Astrocyte (in vitro differentiated cells and primary cell): ENCODE measurements at places on chromosomes 13 and 19. TPM values are rescaled to one million over a fixed set of nuclear protein-coding genes. Genes with fewer than 3 reads are reported as not detected.

The TTC9B gene
- not detected in 2 replicates for total RNA-seq

The C19orf18 gene
- total RNA-seq = 0.66 and 1.5 TPM in 2 replicates

The CRX gene
- total RNA-seq = not detected in 2 replicates

The IFNL1 gene
- 0.52 and 1.3 TPM in 2 replicates for total RNA-seq

The KASH5 gene
- total RNA-seq = not detected in 2 replicates

The ALG5 gene
- total RNA-seq = 26.3 and 29.5 TPM in 2 replicates

The PPP1R37 gene
- 29.1 and 29.2 TPM in 2 replicates for total RNA-seq

The SERPINE3 gene
- not detected in 2 replicates for total RNA-seq

The ADGRE3 gene
- not detected in 2 replicates for total RNA-seq

The FLT1 gene
- 7.3 and 10.0 TPM in 2 replicates for total RNA-seq

The RDH8 gene
- total RNA-seq = not detected in 2 replicates

The PRRG2 gene
- total RNA-seq = 0.89 and 1.3 TPM in 2 replicates

The ZNF285 gene
- total RNA-seq = 2.1 and 2.9 TPM in 2 replicates

The ALKBH7 gene
- 58.4 and 63.2 TPM in 2 replicates for total RNA-seq

The PCDH20 gene
- 0.14 and 0.16 TPM in 2 replicates for total RNA-seq

The YJEFN3 gene
- 8.1 and 9.8 TPM in 2 replicates for total RNA-seq

The RASGRP4 gene
- not detected in 2 replicates for total RNA-seq

The EMP3 gene
- total RNA-seq = 199 and 217 TPM in 2 replicates

The PCP2 gene
- total RNA-seq = not detected in 2 replicates

The PNMA8C gene
- 0.55 and 0.98 TPM in 2 replicates for total RNA-seq

The KIR2DL4 gene
- total RNA-seq = not detected in 2 replicates

The DNAJB1 gene
- 100 and 105 TPM in 2 replicates for total RNA-seq

The CGB3 gene
- total RNA-seq = 3.6 and 4.5 TPM in 2 replicates

The FGF21 gene
- not detected in 2 replicates for total RNA-seq

The ZNF430 gene
- 12.3 and 15.4 TPM in 2 replicates for total RNA-seq

The NANOS3 gene
- 1.1 and 2.9 TPM in 2 replicates for total RNA-seq

The TLE6 gene
- 0.11 TPM in 1 of 2 replicates, not detected in the other for total RNA-seq

The C19orf38 gene
- total RNA-seq = 0.23 and 0.58 TPM in 2 replicates

The PEAK3 gene
- 0.18 TPM in 1 of 2 replicates, not detected in the other for total RNA-seq

The CACNG7 gene
- 3.5 and 4.4 TPM in 2 replicates for total RNA-seq

The DENND1C gene
- total RNA-seq = 0.19 TPM in 1 of 2 replicates, not detected in the other

The ZNF625 gene
- 13.7 and 16.1 TPM in 2 replicates for total RNA-seq

The ZNF493 gene
- 11.6 and 13.0 TPM in 2 replicates for total RNA-seq

The TEX101 gene
- not detected in 2 replicates for total RNA-seq

The EFNB2 gene
- total RNA-seq = 93.2 and 93.4 TPM in 2 replicates

The SERP2 gene
- 2.4 and 3.5 TPM in 2 replicates for total RNA-seq

The BEST2 gene
- total RNA-seq = not detected in 2 replicates

The RFXAP gene
- total RNA-seq = 5.5 and 5.9 TPM in 2 replicates

The GNG7 gene
- 1.8 and 2.4 TPM in 2 replicates for total RNA-seq

The RXFP2 gene
- not detected in 2 replicates for total RNA-seq

The GPR32 gene
- not detected in 2 replicates for total RNA-seq

The GZMM gene
- 0.70 and 0.75 TPM in 2 replicates for total RNA-seq

The UBE2L5 gene
- not detected in 2 replicates for total RNA-seq

The NCR1 gene
- not detected in 2 replicates for total RNA-seq

The IGSF23 gene
- total RNA-seq = not detected in 2 replicates

The ZNF541 gene
- not detected in 2 replicates for total RNA-seq

The LILRA1 gene
- total RNA-seq = not detected in 2 replicates

The GJB6 gene
- not detected in 2 replicates for total RNA-seq

The GAMT gene
- 34.1 and 35.9 TPM in 2 replicates for total RNA-seq

The ZNF547 gene
- 3.6 and 4.1 TPM in 2 replicates for total RNA-seq
